ENCODE measurements at places on chromosomes 5 and 9. TPM values are rescaled to one million over a fixed set of nuclear protein-coding genes. Genes with fewer than 3 reads are reported as not detected.
A peak's percentile ranks its signal among the peaks of the same experiment; 100 is the strongest.

DNA sequence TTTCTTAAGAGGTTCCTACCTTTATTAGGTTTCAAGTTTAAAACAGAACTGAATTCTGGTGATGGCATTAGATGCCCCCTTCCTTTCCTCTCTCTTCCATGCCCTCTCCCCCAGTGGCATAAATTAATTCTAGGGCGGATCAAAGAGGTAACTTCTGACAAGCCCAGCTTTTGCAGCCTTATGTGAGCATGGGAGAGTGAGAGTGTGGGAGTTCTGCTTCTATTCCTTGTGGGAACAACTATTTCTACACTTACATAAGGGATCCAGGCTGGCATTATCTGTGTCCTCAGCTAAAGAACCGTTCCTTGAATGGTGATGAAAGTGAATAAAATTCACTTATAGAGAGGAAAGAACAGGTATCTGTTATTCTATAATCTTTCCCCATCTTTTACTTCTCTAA is 437.6 kb downstream of the KIF4B start:
- DNase-seq, result no peak

DNA sequence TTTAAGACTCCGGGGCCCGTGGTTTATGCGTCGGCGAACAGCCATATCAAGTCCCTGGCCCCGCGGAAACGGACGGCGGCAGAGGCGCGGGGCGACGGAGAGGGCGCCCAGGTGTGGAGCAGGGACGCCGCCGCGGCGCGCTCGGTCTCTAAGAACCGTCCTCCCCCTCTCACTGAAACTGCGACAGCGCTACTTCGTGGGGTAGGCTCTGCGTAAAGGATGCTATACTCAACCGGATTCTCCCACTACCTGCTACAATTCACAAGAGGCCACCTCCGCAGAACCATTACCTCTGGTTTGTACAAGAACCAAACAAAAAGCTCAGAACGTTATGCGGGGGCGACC is 404 bp downstream of the MRNIP start:
- no peak for DNase-seq

- no peak for DNase-seq
Observed at GRCh38 chr9:132383462-132383883, 23.2 kb downstream of the TTF1 start.

- DNase-seq, result peak; percentile 7
Observed at GRCh38 chr5:170105642-170106611, at the start of gene FOXI1. TSS of gene FOXI1 (plus strand) at chr5:170105897. CDS start at chr5:170105958, 61 bp downstream.

The MARCHF3 gene
- 6.5 TPM for polyA plus RNA-seq

- no peak for DNase-seq
Observed at GRCh38 chr5:95761771-95762651, 30.9 kb downstream of the RHOBTB3 start.

DNA sequence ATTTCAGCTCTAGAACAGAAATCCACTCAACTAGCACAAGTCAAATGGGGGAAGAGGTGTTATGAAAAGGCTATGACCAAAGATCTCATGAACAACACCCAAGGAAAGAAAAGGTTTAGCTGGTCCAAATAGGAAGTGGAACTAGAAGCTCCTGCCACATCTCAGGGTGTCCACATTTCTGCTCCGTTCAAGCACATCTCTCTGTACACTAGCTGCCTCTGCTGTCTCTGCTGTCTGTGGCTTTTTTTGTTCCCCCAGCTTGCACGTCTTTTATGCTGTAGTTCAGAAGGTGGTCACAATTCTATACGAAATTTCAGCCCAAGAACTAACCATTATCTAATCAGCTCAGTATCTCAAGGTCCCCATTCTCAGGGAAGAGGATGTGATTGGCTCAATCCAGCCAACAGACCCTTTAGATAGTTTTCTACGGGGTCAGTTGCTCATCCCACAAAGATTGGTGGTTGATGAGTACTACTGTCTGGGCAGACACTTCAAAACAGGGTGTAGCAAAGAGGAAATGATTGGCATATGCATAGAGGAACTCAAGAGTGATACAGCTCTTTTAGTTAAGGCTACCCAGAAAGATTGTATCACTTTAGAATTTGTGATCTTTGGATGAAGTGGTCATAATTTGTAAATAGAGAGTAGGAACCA is 44.0 kb downstream of the FANCC start:
- DNase-seq, result no peak

GRCh38 chr5:151126199-151126645 is 31.4 kb downstream of the ANXA6 start:
- peak; percentile 42 for DNase-seq

- no peak for DNase-seq
Observed at GRCh38 chr9:97694769-97695168, 2.4 kb downstream of the XPA start.

The LRRC26 gene
- 12.0 TPM for polyA plus RNA-seq

DNA sequence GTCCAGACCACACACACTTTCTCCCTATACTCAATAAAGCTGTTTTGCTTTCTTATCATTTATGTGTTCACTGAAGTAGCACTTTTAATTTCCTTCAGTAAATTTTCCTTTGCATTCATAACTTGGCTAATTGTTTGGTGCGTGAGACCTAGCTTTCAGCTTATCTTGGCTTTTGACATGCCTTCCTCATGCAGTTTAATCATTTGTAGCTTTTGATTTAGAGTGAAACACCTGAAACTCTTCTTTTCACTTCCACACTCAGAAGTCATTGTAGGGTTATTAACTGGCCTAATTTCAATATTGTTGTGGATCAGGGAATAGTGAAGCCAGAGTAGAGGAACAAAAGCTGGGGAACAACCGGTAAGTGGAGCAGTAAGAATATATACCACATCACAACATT is 114.7 kb downstream of the ST8SIA4 start:
- DNase-seq, result no peak

GRCh38 chr5:150516011-150516410 is 8.1 kb downstream of the NDST1 start:
- peak; percentile 41 for DNase-seq

The LRRC19 gene
- polyA plus RNA-seq, result 83.7 TPM

The SHLD3 gene
- 6.1 TPM for polyA plus RNA-seq

DNA sequence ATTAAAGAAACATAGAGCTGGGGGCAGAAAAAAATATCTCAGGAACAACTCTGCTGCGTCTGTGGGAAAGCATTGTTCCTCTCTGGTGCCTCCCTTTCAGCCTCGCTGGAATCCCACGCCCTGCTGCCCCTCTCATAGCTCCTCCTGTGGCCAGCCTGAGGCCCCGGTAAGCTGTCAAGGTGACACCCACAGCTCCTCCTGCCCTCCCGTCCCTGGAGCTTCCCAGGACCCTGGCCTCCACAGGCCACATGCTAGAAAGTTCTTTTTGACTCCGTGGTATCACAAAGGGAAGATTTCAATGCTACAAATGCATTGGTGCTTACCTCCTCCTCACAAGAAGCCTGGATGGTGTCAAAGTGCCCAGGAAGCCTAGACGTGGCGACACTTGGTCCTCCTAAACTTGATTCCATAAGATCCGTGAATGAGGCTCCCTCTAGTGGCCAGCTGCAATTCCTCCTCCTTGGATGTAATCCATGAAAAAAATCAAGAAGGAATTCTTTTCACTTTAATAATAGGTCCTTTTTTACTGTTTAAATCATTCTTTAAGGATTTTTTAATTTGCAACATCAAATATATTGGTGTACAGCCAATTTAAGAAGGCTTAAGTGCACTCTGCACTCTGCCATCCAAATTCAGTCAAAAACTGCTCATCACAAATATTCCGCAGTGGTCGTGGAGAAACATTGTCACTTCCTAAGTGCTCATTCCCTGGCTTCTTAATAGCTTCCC is 104.9 kb downstream of the CFAP90 start:
- DNase-seq, result peak; percentile 37

DNA sequence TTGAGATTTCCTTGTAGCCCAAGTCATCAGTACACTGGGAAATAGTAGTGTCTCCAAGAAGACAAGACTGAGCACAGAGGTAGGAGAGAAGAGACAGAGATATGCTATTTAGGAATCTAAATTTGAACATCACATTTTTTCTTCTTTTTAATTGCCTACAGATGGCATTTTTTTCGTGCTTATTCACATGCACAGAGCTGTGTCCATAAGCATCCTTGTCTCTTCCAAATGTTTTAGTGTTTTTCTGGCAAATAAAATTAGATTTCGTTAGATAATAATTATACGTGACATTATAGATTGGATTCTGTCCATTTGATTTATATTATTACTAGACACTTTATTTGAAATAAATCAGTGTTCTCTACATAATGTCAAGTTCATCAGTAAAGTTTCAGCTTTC is 80.9 kb downstream of the PRR16 start:
- no peak for DNase-seq

The LCP2 gene
- polyA plus RNA-seq, result 15.6 TPM

The GPR21 gene
- 0.24 TPM for polyA plus RNA-seq

- no peak for DNase-seq
Observed at GRCh38 chr9:130215341-130216119, 43.3 kb downstream of the NCS1 start.

DNA sequence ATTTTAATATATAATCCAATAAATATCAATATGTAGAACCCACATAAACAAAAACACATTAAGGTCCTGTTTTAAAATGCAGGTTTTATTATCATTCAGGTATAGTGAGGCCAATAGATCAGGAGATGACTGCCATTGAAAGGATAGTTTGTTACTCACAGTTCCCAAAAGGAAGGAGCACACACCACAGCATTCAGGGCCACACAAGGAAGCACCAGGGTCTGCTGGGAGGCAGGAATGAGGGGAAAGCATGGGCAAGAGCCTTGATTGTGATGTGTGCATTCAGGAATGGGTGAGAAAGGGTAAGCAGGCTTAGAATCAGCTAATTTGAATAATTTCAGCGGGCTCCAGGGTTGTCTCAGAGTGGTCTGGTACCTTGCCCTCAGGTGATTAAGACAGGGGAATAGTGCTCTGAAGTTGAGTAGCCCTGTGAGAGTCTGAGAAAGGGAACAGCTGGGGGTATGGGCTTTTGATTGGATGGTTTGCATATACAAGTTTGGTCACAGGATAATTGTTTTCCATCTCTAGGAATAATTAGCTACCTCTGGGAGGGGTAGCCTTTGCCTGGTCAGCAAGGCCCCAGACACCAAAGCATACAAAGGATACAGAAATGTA is 19.8 kb upstream of the OTULIN start:
- DNase-seq, result no peak

- no peak for DNase-seq
Observed at GRCh38 chr9:113298311-113298710, 4.9 kb downstream of the RNF183 start.

The BAAT gene
- polyA plus RNA-seq, result 0.60 TPM

DNA sequence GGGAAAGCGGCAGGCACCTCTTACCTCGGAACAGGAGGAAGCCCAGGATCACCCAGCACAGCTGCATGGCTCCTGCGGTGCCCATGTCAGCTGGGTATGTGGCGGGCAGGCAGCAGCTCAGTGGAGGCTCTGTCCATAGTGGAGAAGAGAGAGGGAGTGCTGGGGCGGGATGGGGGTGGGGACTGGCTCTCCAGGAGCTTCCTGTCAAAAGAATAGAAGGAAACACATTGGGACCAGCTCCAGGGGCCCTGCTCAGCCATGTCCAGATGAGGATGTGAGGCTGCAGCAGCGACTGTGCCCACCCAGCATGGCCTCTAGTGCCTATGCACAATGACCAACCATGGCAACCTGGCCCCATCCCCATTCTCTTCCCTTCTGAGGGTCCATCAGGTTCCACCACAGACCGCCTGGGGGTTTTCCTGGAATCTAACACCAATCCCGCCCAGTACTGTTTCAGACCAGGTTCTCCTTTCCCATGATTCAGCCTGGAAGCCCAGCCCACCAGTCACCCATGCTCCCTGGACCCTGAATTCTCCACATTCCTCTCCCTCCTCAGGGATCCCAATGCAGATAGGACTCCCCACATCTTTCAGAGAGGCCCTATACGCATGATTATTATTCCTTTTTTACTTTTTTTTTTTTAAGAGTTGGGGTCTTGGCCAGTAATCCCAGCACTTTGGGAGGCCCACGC is at the start of gene ECSCR:
ECSCR (minus strand) TSS at position 158 of the 691 bp plus-strand sequence; CDS start at position 85, 73 bp downstream.
- no peak for DNase-seq

The LRRTM2 gene
- 2.6 TPM for polyA plus RNA-seq

- DNase-seq, result no peak
Observed at GRCh38 chr5:177404641-177405179, 4.2 kb upstream of the PFN3 start.

The DIRAS2 gene
- polyA plus RNA-seq, result 2.4 TPM

DNA sequence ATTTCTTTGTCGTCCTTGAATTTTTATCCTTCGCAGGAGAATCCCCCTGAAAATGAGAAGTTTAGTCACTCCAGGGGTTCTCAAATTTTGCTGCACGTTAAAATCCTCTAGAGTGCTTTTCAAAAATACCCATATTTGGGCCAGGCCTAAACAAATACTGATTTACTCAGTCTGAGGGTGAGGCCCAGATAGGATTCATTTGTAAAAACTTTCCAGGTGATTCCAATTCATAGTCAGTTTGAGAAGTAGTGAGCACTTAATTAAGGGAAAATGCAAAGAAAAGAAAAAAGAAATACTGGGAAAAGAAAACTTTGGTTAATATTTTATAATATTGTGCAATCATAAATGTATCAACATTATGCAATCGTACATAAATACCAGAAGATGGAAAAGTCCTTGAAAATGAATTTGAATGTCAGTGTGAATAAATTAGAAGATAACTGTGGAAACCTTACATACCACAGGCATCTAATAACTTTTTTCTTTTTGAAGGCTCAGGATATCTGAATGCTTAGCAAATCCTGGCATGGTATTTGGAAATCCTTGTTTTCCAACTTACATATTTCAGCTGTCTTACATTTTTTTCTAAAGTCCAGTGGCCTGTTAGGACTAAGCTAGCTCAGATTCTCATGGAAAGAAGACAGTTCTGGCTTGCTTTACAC is 116.5 kb upstream of the DAPK1 start:
- no peak for DNase-seq

The CORO2A gene
- 57.6 TPM for polyA plus RNA-seq

GRCh38 chr5:106876298-106876622 is 794.5 kb downstream of the EFNA5 start:
- DNase-seq, result no peak

GRCh38 chr5:180159756-180160155 is 49.3 kb downstream of the RASGEF1C start:
- DNase-seq, result no peak

GRCh38 chr9:96274939-96275338 is 27.0 kb downstream of the HSD17B3 start:
- no peak for DNase-seq

GRCh38 chr9:133419005-133419404 is 1.2 kb upstream of the REXO4 start:
- no peak for DNase-seq

DNA sequence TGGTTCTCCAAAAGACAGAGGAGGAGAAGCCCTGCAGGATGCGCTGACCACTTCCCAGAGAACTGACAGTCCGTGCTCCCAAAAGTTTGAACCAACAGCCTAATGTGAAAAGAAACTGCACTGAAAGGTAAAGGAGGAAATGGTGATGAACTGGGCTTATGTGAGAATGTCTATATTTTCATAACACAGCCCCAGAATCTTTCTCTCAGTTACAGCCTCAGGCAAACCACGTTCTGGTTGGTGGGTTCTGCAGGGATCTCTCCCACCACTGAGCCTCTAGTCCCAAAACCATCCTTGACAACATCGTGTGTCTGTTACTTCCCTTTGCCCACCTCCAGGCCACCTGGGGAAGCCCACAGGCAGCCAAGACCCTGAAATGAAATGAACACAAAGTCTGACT is 23.9 kb downstream of the SPARC start:
- no peak for DNase-seq

GRCh38 chr5:160089531-160089930 is 29.7 kb downstream of the PWWP2A start:
- no peak for DNase-seq

- no peak for DNase-seq
Observed at GRCh38 chr5:172140866-172141265, 47.2 kb downstream of the STK10 start.

Data from large intestine (tissue), 12 donors.